ENCODE measurements at places on chromosomes 16 and 17.
A peak's percentile ranks its signal among the peaks of the same experiment; 100 is the strongest.

- DNase-seq: no peak
Observed at GRCh38 chr17:42920922-42921321, 20.3 kb downstream of the G6PC1 start.

DNA sequence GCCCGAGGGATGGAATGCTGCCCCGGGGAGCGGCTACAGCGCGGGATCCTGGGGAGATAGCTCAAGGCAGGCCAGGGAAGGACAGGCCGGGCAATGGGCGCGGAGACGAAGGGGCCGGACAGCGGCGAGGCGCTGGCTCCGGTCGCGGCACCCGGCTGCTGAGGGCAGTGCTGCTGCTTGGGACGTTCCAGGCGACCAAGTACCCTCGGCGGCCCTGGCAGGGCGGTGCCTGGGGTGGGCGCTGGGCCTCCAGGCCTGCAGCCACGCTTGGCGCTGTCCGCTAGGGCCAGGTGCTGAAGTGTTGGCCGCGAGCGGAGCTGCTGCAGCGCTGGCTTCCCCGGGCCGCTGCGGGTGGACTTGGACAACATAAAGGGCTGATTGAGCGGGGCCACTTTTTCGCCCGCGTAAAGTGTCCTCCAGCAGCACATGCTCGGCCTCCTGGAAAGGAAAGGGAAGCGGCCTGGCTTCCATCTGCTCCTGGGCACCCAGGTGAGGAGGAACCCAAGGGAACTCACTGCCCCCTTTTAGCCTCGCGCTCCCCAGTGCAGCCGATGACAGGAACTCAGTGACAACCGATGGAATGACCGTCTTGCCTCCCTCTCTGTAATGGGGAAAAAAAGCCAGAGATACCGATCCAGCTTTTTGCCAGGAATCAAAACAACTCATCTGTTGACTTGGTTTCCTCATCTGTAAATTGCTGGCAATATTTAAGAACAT lies 23.7 kb downstream of the CLEC3A start:
- peak; percentile 16 for DNase-seq

DNA sequence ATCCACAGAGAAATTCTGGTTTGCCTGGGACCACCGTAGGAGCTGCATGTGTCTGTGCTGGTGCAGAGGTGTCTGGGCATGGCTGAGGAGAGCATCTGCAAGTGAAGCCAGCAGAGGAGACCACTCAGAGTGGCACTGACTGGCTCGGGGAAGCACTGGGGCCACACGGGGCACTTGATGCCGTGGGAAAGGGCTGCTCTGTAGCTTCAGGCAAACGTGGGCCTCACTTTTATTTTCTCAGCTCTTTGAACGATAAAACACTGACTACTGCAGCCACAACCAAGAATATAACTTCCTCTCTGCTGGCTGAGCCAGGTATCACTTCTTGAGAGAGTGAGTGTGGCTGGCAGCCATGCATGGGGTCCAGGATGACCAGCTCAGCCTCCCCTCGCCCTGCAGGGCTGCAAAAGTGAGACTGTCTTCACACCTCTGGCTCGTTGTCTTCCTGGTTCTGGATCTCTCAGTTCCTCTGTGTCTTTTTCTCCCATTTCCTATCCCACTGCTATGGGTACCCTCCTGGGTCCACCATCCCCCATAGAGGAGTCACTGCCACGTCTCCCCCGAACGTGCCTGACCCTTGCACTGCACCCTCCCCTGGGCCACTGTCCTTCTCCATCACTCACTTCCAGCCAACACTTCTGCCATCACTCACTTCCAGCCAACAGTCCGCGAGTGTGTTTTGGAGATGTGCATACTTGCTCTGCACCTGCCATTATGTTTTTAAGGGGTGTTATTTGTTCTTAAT lies 201.4 kb upstream of the CHMP6 start:
- peak; percentile 57 for DNase-seq

DNA sequence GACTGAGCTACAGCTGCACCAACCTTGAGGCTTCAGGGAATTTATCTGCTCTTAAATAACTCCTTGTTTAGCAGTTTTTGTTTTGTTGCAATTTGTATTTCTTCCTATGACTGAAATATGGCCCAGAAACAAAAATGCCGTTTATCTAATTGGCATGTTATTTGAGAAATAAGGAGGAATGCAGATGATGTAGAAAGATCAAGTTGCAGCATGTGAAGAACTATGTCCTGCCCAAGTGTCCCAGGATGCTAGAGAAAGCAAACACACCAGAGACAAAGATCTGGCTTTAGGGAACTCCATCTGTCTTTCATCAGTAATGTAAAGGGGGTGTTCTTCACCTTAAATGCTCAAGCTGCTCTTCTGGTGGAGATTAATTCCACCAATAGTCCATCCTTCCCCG lies 29.7 kb downstream of the USP31 start:
- DNase-seq: no peak

DNA sequence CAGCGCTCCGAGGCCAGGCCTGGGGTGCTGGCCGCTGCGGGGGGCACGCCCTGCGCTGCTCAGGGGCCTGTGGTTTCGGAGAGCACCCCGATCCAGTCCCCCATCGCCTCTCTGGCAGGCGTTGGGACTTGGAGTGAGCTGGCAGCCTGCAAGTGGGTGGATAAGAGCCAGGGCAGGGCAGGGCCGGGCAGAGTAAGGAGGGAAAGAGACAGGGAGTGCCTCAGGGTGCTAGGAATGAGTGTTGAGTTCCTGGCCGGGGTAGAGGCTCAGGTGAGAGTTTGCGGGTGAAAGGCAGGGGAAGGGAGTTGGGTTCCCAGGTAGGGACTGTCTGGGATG lies 1.3 kb downstream of the CDH13 start:
- DNase-seq: no peak

DNA sequence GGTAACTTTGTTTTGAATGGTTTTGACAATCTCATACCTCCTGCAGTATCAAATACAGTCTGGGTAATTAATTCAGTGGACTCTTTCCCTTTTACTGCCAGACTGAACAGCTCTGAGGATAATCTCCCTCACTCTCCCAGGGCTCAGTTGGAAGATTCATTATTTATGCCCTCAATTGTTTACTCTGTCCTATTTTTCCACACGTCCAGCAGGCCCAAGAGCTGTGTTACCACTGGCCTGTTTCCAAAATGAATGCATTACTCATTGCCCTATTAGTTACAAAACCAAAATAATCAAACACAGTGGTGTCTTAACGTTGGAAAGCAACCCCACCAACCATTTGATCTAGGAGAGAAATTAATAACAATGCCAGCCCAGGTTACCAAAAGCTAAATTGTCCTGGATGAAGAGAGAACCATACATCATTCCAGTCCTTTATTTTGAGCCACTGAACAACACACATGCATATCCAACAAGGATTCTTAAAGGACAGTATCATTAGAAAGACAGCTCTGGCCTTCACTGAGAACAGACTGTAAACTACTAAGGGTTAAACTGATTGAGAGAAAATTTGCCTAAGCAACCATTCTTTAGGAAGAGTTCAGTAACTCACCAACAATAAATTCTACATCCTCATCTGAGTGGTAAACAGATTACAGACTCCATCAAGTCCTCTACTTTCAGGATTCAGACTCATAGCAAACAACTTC lies 34.5 kb downstream of the FAM222B start:
- DNase-seq: no peak

GRCh38 chr16:12318661-12319427 lies 342.3 kb downstream of the SNX29 start:
- DNase-seq: no peak

GRCh38 chr17:76083536-76084182 lies 4.7 kb downstream of the ZACN start:
- DNase-seq: no peak

- no peak for DNase-seq
Observed at GRCh38 chr16:72999541-73000019, 48.3 kb downstream of the ZFHX3 start.

GRCh38 chr16:86844695-86845094 lies 266.3 kb downstream of the FOXL1 start:
- no peak for DNase-seq

DNA sequence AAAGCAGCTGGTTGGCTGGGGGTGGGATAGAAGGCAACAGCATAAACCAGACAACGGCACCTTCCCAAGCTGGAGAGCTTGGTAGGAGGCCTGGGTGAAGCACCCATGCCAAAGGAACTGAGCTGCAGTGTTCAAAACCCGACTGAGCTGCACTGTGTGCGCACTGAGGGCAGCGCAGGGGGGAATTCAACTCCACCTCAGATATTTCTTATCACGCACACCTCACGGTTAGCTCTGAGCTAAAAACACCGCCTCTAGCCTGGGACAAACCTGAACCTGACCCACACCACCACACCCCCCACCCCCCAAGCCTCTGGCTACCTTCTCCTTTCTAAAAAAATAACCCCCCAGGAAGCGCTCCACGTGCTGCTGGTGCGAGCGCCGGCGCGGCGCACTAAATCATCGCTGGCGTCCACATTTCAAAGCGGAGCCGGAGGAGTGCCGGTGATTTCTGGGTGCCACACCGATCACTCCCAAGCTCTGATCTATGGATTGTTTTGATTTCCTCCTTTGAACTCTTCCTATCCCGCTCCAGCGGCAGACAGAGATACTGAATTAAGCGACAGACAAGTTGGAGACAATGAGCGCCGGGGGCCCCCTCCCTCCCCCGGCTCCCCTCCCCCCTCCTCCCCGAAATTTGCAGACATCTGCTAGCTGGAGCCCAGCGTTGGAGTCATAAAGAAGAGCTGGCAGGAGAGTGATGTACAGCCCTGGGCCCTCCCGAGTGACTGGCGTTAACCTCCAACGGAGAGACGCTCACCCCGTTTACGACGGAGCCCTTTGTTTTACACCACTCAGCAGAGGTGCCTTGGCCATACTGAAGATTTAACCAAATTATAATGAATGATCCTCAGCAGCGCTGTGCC lies 85.0 kb downstream of the NOG start:
- no peak for DNase-seq

Measured in GM19239 (cell line).